ENCODE measurements at places on chromosomes 12 and 14.

GRCh38 chr14:30252783-30253674 is 305.9 kb upstream of the G2E3 start:
- peak; percentile 15 for DNase-seq

DNA sequence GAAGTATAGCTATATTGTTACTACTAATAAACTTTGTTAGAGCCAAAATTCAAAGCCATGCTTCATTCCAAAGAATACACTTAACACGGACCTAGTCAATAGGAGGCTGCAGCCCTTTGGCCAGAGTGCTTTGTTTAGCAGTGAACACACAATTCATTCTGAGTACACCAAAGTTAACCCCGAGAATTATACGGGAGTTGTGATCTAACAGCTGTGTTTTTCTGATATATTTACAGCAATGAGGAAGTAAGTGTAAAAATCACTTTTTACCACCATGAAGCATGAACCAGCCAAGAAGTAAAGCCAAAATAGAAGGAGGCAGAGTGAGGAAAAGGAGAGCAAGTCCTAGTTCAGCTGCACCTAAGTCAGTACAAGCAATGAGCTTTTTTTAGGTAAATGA is 156.8 kb upstream of the PDE3A start:
- DNase-seq = no peak

GRCh38 chr14:71163050-71163841 is 256.0 kb downstream of the PCNX1 start:
- no peak for DNase-seq

GRCh38 chr12:26247873-26248272 is 52.5 kb downstream of the SSPN start:
- no peak for DNase-seq

DNA sequence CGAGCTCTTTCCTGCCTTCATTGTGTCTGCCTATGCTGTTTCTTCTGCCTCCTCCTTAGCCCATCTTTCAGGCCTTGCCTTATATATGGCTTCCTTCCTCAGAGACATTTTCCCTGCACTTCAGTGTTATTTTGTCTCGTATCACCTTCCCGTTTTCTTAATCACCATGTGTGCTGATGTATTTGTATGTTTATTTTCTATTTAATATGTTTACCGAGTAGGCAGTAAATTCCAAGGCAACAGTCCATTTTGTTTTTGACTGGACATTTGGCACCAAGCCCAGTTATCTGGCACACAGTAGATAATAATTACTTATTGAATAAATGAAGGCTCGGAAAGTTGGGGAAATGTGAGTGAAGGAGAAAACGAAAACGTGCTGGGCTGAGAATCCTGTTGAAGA is 4.6 kb upstream of the POU6F1 start:
- no peak for DNase-seq

GRCh38 chr14:30763891-30764290 is 110.5 kb upstream of the COCH start:
- no peak for DNase-seq

GRCh38 chr14:104869669-104870367 is 4.8 kb downstream of the CEP170B start:
- no peak for DNase-seq

- DNase-seq = no peak
Observed at GRCh38 chr12:39722504-39722903, 102.9 kb upstream of the ABCD2 start.

DNA sequence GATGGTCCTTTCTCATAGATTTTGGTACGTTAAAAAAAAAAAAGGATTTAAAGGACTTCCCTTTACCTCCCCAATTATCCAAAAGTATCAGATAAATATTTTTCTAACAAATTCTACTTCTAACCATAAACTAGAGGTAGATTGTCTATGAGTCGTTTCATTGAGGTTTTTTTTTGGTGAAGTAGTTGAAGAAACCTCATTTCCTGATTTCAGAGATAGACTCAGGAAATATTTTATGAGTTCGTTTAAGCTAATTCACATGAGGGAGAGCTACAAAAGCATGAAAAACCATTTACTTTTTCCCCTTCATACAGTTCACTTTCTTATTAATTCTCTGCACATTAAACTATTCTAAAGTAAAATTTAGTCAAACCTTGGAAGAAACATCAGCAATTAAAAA is 112.5 kb downstream of the RALGAPA1 start:
- no peak for DNase-seq

- DNase-seq = no peak
Observed at GRCh38 chr12:59548930-59549329, 46.9 kb upstream of the SLC16A7 start.

DNA sequence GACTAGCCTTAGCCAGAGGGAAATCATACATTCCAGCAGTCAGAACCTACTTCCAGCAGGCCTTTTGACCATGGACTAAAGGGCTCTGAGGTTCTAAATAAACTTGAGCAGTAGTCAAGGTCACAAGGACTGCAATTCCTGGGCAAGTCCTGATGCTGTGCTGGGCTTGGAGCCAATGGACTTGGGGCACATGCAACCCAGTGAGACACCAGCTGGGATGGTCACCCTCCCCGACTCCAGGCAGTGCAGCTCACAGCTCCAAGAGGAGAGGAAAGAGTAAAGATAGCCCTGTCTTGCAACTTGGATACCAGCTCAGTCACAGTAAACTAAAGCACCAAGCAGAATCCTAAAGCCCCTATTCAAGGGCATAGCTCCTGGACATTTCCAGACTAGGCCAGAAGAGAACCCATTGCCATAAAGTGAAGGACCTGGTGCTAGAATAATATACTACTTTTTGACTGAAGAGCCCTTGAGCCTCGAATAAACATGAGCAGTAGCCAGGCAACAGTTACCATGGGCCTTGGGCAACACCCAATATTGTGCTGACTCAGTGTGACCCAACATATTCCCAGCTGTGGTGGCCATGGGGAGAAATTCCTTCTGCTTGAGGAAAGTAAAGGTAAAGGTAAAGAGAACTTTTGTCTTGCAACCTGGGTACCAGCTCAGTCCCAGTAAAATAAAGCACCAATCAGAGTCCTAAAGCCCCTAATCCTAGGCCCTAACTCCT is 226.2 kb upstream of the CLEC14A start:
- peak; percentile 70 for DNase-seq

DNA sequence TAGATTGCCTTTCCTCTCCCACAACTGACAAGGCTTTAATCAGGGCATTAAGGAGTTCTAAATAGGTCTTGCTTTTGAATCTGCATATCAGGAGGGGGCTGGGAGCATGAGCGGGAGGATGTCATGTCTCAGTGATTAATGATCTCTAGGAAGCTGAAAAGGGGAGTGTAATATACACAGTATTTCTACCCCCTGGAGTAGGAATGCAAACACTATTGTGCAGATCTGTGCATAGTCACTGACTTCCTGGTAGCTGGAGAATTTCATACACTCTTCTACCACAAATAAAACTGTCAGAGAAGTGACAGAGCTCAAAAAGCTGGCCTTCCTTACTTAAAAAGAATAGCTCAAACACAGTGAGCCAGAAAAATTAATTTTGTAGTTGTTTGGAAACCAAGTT is 65.8 kb downstream of the RIC8B start:
- DNase-seq = peak; percentile 64

DNA sequence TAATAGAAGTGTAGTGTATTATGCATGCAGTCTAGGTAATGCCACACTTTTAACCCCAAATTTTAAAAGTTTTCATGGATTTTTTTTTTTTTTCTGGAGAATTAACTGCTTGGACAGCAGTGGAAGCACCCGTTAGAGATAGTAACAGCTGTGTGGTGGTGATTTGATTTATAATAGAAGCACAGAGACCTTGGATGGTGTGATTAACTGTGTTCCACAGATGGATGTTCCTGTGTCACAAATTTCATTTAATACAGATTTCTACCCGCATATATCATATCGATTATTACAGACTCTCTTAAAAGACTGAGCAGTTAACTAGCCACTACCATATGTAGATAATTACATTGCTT is 47.0 kb downstream of the IFT81 start:
- no peak for DNase-seq

GRCh38 chr12:112285600-112286401 is 96.4 kb downstream of the HECTD4 start:
- DNase-seq = no peak

- DNase-seq = no peak
Observed at GRCh38 chr12:91176358-91176757, 6.3 kb downstream of the DCN start.

DNA sequence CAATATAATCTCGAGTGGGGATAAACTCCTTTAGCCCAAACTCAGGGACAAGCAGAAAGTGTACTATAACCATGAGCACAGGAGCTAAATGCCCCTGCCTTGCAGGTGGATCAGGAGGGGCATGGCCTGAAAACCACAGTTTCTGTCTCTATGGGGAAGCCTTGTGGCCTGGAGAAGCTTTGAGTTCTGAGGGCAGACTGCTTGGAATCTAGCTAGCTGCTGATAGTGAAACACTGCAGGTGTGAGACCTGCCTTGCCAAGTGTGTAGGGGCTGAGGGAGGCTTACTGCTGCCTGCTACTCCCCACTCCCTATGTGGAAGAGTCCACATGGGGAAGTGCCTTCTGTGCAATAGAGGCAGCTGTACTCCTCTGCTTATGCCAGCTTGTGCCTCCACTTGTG is 352.3 kb upstream of the OR4E1 start:
- DNase-seq = no peak

GRCh38 chr14:64158608-64159007 is 135.6 kb downstream of the ESR2 start:
- no peak for DNase-seq

DNA sequence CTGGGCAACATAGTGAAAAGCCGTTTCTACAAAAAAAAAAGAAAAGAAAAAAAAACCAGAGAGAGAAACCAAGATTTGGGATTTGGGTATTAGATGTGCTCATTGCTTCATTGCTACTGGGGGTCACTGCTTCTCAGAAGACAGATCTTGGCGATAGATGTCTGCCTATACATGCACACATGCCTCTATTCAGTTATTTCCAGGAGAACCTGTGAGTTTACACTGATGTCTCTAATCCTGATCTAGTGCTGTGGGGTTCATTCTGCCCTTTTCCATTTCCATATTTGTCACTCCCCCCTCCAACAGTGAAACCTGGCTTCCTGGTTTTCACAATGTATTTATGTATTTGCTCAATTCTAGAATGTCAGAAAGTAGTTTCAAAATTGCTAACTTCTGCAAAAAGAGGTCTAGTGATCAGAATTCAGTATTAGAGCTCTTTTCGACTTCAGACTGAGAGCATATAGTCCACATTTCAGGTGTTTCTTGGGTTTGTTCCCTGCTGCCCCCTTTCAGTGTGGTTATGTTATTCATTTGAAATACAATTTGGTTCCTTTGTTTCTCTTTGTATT is 111.0 kb downstream of the SLC25A47 start:
- DNase-seq = no peak

GRCh38 chr14:43568022-43568421 is 939.1 kb downstream of the FSCB start:
- DNase-seq = no peak

DNA sequence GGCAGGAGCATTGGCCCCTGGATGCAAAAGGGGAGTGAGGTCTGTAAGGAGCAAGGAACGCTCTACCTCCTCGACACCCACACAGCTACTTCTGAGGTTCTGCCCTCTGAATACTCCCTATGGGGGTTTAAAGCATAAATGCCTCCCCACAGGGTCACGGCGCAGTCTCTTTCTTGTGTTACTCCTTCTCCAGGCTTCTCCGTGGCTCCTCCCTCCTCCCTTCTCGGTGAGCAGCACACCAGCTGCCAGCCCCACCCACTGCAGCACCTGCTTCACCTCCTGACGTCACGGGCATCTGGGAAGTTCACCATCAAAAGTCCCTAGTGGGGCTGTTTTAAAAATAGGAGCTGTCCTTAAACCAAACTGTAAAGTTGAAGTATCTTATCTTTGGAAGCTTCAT is 67.3 kb downstream of the SPTB start:
- no peak for DNase-seq

GRCh38 chr14:90087433-90087832 is 25.6 kb downstream of the KCNK13 start:
- DNase-seq = peak; percentile 58

DNA sequence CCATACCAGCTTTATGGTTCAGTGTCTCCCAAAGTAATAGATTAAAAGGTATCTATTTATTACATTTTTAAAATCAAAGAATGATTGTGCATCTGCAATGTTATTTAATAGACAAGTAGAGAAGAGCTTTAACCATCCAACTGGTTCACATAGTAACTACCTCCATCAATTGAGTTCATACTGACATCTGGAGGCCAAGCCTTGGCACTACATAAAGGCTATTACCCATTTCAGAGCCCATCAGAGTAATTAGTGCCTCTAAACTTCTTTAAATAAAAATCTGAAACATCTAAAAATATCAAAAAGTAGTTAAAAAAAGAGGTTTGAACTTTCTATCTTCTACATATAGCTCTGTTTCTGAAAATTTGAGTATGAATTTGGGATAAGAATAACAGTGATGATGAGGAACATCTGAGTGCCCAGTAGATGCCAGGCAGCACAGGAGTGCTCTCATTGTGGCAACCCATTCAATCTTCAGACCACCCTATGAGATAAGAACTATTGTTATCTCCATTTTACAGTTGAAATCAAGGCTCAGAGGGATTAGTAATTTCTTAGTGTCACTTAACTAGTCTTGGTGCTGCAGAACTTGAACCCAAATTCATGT is 132.9 kb upstream of the DAAM1 start:
- peak; percentile 72 for DNase-seq

All from IMR-90 (cell line).